GM23248 (cell line): ENCODE measurements at places on chromosomes 6 and 20. TPM values are rescaled to one million over a fixed set of nuclear protein-coding genes. Genes with fewer than 3 reads are reported as not detected.

- DNase-seq: no peak
Observed at GRCh38 chr20:56588996-56589395, 40.1 kb upstream of the TFAP2C start.

DNA sequence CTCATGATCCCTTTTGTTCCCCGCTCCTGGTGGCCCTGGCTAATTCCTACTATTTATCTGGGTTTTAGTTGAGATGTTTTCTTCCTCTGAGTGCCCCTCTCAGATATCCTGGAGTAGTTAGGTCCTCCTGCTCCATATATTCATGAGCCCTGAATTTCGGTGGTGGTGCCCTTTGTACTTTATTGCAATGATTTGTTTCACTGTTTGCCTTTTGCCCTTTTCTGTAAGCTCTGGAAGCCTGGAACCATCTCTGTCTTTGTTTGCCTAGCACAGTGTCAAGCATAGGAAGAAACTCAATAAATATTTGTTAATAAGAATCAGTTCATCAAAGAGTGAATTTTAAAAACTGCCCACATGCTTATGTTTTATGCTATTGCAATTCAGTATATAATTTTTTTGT is 144.9 kb downstream of the DNAH8 start:
- no peak for DNase-seq

Gene TRIM15
- not detected in 2 replicates for polyA plus RNA-seq

GRCh38 chr6:15907914-15908518 is 220.9 kb upstream of the MYLIP start:
- DNase-seq: no peak

DNA sequence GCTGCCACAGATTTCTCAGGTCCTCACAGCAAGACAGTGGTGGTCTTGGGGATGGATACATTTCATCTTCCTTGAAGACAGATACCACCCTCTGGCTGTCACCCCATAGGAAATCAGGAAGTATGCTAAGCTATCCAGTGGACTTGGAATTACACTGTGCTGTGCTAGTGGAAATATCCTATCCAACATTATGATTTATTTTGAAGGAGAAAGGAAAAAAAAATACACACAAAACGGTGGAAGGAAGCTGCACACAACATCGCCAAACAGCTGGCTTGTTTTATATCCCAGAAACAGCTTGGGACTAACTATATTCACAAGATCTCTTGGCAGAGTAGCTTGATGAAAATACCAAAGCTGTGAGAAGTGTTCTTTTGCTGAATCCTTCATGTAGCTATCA is 257.6 kb downstream of the LAMA2 start:
- peak; percentile 54 for DNase-seq

Gene TCF15
- not detected in 2 replicates for polyA plus RNA-seq

Gene NRN1
- polyA plus RNA-seq: 50.5 and 51.8 TPM in 2 replicates

DNA sequence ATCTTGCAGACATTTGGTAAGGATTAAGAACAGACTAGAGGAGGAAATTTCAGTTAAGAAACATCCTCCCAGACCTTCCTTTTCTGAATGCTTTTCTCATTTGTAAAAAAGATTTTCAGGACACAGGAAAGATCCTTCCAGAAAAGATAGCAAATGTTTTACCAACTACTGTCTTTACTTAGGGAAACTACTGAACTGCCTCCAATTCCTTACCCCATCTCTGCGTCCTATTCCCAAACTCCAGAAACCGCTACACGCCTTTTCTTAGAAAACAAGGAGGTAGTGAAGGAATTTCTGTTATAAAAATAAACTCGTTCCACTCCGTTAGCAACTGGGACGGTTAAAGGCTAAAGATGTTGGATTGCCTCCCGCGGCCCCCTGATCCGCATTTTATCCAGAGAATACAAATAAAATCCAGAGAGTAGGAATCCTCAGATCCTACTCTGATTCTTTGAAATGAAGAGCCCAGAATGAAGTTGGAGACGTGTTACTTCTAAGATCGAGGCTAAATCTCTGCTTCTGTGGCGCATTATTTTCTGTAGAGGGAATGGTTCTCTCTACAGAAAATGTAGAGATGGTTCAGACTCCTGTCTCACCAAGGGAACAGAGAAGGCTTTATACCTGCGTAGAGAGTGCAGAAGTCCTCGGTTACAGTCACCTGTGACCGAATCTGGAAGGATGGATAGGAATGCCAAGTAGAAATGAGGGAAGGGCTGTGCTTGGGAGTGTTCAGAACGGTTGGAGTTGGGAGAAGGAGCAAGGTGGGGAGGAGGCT is 133.0 kb downstream of the GPX5 start:
- peak; percentile 28 for DNase-seq

DNA sequence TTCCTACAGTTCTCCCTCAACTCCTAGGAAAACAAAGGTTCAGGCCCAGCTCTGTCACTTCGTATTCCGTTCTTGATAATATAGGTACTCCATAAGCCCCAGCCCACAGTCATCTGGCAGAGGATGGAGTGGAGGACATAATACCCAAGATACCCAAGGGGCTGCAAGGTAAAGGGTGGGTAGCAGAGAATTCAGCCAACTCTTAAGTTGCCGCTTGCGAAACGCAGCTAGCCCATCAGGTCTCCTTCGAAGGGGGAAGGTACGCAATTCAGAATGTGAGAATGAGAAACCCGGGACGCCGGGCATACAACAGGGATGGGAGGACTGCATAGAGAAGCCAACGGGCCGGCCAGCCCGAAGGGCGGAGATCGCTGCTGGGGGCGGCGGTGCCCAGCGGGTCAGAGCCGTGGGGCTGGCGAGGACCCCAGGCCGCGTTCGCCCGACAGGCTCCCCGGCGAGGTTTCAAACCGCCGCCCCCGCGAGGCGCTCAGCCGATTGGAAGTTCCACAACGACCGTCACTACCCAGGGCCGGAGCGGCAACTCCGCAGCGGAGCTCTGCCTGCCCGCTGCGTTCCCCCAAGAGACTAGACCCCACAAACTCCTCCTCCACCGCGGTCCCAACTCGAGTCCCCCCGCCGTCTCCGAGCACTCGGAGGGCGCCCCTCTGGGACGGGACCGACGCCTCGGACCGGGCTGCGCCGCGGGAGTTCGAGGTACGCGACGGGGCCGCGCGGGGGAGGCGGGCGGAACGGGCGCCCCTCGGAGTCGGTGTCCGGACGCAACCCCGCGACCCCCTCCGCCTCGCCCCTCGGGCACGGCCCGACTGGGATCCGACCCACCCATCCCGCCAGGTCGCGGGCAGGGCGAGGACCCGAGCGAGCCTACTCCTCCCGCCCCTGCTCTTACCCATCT is 911 bp downstream of the CDK19 start:
- peak; percentile 84 for DNase-seq

GRCh38 chr6:9252799-9253198 is 817.5 kb upstream of the SLC35B3 start:
- no peak for DNase-seq

DNA sequence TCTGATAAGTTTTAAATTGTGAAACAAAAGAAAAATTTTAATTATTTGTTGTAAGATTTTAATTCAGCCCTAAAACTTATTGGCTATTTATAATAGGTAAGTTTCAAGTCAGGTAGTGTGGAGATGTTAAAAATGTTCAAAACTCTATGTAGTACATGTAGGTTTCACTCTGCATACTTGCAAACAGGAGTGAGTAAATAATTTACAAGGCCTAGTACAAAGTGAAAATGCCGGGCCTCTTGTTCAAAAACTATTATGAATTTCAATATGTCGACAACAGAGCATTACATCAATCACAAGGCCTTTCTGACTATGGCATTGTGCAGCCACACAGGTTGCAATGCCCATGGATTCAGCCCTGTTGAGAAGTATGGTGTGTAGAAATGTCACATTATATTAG is 80.9 kb upstream of the GRIK2 start:
- no peak for DNase-seq

DNA sequence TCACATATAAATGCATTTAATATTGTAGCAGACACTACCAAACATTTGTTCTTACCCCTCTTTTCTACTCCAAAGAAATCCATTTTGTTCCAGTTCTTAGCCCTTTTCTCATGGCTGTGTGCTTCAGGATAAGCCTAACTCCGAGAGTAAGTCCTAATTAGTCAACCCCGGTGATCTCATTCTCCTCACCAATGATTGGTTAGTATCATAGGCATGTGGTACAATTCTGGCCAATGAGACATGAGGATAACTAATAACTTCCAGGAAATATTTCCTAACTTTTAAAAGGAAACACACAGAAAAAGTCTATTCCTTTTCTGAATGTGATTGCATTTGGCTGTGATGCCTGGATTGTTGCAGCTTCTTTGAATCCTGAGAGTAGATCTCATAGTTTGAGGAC is 116.0 kb downstream of the GPR63 start:
- DNase-seq: peak; percentile 6

- DNase-seq: no peak
Observed at GRCh38 chr6:150088481-150089154, 19.7 kb upstream of the ULBP3 start.

DNA sequence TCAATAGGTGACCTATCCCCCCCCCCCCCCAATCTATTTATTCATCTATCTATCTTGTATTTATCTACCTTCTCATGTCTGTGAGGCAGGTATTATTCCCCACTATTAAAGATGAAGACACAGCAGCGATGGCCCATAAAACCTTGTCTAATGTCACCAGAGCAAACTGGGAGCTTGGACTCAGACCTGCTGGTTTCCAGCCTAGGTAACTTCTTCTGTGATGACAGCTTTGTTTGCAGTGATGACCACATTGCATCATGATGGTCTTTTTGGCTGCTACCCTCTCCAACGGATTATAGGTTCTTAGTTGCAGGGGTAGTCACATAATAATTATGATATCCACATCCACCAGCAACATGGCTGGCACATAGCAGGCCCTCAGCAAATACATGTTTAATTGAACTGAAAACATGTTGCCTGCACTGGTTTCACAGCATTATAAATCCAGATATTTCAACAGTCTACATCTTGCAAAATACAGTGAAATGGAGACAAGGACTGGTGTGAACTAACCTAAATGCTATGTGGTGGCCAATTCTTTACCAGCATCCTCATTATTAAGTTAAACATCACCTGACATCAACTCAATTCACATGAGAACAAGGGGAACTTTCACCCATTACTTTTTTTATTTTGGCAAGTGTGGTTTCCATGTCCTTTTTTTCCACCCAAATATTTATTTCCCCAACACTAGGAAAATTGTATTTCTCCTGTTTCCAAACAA is 712.5 kb upstream of the NRSN1 start:
- peak; percentile 12 for DNase-seq

- peak; percentile 61 for DNase-seq
Observed at GRCh38 chr6:89984926-89985750, 90.9 kb downstream of the GJA10 start.

DNA sequence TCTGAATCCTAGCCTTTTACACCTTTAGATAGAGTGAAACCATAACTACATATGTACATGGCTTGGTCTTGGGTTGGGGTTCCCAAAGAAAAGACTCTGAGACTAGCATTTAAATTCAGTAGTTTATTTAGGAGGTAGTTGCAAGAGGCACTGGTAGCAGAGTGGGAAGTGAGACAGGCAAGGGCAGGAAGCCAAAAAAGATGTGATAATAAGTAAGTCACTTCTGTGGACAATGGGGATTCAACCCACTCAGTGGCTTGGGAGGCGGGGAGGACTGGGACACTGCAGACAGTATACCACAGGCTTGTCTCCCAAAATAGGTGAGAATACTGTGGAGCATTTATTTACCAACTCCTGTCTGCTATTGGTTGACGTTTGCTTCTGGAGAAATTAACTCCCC is 131.9 kb downstream of the SLC24A3 start:
- no peak for DNase-seq

- no peak for DNase-seq
Observed at GRCh38 chr6:168192901-168193815, 114.1 kb upstream of the FRMD1 start.

DNA sequence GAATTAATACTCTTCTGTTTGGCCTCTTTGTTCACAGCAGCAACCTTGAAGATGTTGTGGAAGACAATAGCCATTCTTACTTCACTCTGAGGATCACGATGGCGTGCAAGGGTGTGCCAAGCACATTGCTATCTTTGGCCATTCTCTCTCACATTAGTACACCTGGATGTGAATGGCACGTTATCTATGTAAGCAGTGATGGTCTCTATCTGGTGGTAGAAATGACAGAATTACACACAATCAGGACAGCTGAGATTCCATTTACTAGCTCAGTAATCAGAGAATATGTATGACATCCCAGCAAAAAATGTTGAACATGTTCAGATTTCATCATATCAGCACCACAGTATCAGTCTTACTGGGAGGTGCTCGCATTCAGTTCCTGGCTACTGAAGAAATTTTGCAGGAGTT is 116.2 kb downstream of the LCA5 start:
- DNase-seq: peak; percentile 57

GRCh38 chr6:132936646-132937045 is 122.3 kb downstream of the RPS12 start:
- no peak for DNase-seq

GRCh38 chr6:140321891-140322290 is 947.4 kb upstream of the CITED2 start:
- DNase-seq: no peak

GRCh38 chr6:99017150-99017549 is 69.4 kb upstream of the FBXL4 start:
- no peak for DNase-seq

DNA sequence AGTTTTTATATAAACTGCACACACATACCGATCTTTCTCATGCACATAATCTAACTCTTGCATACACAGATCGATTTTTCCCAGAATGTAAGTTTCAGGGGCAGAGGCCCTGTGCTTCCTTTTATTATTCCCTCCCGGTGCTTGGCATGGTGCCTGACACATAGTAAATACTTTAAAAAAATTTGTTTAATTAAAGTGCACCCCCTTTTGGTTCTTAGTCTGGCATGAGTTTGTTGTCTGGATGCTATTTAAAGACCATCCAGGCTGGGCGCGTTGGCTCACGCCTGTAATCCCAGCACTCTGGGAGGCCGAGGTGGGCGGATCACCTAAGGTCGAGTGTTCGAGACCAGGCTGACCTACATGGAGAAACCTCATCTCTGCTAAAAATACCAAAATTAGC is 5.4 kb upstream of the DEK start:
- DNase-seq: no peak

DNA sequence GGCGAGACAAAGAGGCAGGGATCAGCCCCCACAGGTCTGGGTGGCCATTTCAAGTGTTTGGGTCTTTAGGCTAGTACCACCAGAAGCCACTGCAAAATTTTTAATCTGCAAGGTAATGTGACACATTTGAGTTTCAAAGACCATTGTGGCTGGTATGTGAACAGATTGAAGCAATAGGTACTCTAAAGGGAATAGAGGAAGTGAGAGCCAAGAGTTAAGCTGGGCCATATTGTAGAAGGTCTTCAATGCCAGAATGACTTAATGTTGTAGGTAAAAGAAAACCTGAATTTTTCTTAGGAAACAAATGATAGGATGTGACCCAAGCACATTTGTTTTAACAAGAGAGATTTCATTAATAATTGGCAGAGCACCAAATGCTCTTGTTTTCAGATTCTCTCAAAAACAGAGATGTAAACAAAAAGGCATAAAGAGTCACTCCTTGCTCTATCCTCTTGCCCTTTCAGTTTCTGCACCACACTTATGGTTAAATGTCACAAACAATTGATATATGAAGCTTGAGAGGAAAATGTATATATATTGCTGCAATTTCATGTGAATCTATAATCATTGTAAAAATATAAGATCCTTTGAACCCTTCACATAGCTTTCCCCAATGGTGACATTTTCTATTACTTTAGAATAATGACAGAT is 307.1 kb upstream of the PLN start:
- no peak for DNase-seq
